ENCODE measurements at places on chromosomes 5 and 9. TPM values are rescaled to one million over a fixed set of nuclear protein-coding genes. Genes with fewer than 3 reads are reported as not detected.
A peak's percentile ranks its signal among the peaks of the same experiment; 100 is the strongest.

DNA sequence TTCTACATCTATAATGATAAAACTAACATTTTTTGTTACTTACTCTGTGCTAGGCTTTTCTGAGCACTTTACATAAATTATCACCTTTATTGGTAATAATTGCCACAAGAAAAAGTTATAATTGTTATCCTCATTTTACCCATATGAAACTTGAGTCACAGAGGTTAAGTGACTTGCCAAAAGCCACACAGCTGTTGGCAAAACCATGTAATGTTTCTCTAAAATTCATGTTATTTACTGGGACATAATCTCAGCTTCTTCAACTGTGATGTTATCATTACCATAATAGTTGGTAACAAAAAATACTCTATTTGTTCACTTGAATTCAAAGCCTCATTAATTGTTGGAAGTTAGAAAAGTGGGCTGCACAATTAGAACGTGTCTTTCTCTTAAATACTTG, 437.3 kb downstream of the BRINP1 start:
- no peaks in the 10 kb centered on the region for H3K36me3 ChIP-seq
- no peaks in the 10 kb centered on the region for H3K27me3 ChIP-seq
- H3K4me1 ChIP-seq: no peaks in the 10 kb centered on the region
- no peak for DNase-seq
- no peak overlapping the region for H3K4me3 ChIP-seq
- H3K27ac ChIP-seq: no peak overlapping the region

GRCh38 chr9:105391288-105391687, 56.5 kb upstream of the FSD1L start:
- H3K27me3 ChIP-seq: no peaks in the 10 kb centered on the region
- no peak for DNase-seq
- H3K36me3 ChIP-seq: no peaks in the 10 kb centered on the region
- no peak overlapping the region for H3K27ac ChIP-seq

DNA sequence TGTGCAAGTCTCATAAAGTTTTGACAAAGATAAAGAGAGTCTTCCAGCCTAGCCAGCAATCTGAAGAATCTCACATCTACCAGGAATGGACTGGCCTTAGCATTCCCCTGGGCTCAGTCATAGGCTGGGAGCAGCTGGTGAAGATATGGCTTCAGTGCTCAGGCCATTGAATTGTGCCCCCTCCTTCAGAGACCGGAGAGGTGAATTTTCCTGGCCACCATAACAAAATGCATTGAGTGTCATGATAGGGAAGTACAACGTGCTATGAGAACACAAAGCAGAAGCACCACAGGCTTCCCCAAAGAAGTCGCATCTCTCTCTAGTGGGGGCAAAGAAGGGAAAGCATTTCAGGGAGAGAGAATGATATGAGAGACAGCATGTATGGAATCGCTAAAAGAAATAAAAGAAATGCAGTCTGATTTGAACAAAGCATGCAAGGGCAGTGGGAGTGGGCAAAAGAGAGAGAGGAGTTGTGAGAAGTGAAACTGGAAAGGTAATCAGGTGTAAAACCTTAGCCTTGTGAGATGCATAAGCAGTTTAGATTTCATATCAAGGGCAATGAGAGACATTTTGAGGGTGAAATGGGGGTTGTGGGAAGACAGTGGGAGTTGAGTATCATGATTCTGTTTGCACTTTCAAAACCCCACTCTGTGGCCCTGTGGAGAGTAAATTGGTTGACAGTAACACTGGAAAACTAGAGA, 57.1 kb upstream of the NMUR2 start:
- no peak for DNase-seq
- H3K4me1 ChIP-seq: no peaks in the 10 kb centered on the region
- H3K4me3 ChIP-seq: no peak overlapping the region
- no peak overlapping the region for H3K27ac ChIP-seq
- H3K36me3 ChIP-seq: no peaks in the 10 kb centered on the region
- H3K27me3 ChIP-seq: no peaks in the 10 kb centered on the region

DNA sequence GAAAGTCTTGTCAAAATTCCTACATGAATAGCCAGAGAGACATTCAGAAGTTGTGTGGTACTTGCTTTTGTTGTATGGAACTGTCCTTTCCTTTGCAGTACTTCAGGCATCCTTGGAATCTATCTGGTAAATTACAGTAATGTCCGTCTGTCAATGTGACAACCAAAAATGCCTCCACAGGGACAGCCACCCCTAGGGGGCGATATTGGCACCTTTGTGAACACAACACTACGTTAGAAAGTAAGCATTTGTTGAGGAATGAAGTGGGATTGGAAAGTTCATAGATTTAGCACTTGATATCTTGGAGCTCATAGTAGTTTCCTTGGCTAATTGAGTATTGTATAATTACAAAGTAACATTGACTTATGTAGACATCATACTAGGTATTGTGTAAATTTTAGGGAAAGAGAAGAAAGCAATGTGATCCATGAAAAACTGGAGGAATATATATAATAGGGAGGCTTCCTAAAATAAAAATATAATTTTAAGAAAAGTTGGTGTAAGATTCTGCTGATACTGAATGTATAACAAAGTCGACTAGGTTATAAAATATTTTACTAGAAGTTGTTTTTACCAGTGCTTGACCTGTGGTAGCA, 32.7 kb downstream of the TMEFF1 start:
- no peaks in the 10 kb centered on the region for H3K27me3 ChIP-seq
- no peaks in the 10 kb centered on the region for H3K36me3 ChIP-seq
- no peak overlapping the region for H3K27ac ChIP-seq
- H3K4me1 ChIP-seq: no peaks in the 10 kb centered on the region
- H3K4me3 ChIP-seq: no peak overlapping the region

DNA sequence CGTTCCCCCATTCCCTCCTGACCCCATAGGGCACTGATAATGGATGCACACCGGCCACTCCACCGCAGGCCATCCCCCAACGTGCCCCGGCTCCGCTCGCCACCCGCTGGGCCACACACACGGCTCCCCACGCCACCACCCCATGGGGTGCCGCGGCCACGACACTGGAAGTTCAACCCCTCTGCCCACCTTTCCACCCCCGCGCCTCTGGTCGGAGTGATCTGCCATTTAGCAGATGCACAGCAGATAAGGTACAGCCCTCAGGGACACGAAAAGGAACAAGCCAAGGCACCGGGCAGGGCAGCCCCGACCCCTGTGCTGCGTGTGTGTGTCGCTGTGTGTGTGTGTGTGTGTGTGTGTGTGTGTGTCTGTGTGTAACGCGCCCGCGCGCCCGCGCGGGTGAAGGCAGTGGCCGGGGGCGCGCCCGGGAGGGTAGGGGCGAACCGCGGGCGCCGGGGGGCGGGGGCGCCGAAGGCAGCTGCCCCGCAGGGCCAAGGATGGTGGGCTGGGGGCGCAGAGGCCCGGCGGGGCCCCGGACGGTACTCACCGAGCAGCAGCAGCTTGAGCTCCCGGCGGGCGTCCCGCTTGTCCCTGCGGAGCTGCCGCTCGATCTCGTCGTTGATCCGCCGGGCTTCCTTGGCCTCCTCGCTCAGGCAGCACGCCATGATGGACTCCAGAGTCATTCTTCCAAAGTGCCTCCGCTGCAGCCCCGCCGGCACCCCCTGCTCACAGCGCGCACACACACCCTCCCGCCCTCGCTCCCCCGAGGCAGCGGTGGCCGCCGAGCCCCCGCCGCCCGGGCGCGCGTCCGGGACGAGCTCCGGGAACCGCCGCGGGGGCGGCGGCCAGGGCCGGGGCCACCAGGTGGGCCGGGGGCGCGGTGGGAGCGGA, 813 bp downstream of the GNAQ start:
- H3K36me3 ChIP-seq: no peaks in the 10 kb centered on the region
- H3K27ac ChIP-seq: peak overlapping the region; percentile 99
- H3K4me3 ChIP-seq: peak overlapping the region; percentile 61
- no peaks in the 10 kb centered on the region for H3K4me1 ChIP-seq
- peak; percentile 75 for DNase-seq
- H3K27me3 ChIP-seq: no peaks in the 10 kb centered on the region

DNA sequence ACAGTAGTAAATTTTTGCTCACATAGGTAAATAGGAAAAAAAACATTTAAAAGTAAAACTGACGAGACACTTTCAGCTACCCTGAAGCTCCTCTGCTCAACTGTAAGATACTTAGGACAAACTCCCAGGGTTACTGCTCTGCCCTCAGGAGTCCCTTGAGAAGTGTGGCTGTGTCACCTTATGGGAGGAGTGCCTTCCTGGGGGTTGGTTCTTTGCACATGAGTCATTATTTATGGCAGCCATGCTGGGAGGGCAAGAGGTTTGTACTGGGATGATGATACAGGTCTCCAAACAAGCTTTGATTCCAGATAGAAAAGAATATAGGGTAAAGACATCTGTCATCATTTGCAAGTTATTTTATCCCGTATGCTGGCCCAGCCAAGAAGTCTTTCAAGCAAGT, 45.9 kb downstream of the TTC1 start:
- DNase-seq: peak; percentile 77
- no peaks in the 10 kb centered on the region for H3K36me3 ChIP-seq
- no peak overlapping the region for H3K4me3 ChIP-seq
- H3K27ac ChIP-seq: no peak overlapping the region

- no peaks in the 10 kb centered on the region for H3K27me3 ChIP-seq
- no peaks in the 10 kb centered on the region for H3K4me1 ChIP-seq
- H3K27ac ChIP-seq: peak overlapping the region; percentile 23
- H3K4me3 ChIP-seq: no peak overlapping the region
These were observed 2.5 kb upstream of the CMBL start for GRCh38 chr5:10310066-10310779.

GRCh38 chr5:147791181-147791580, 8.7 kb upstream of the JAKMIP2 start:
- H3K27ac ChIP-seq: no peak overlapping the region
- no peaks in the 10 kb centered on the region for H3K27me3 ChIP-seq
- no peaks in the 10 kb centered on the region for H3K36me3 ChIP-seq
- H3K4me3 ChIP-seq: no peak overlapping the region
- no peak for DNase-seq

DNA sequence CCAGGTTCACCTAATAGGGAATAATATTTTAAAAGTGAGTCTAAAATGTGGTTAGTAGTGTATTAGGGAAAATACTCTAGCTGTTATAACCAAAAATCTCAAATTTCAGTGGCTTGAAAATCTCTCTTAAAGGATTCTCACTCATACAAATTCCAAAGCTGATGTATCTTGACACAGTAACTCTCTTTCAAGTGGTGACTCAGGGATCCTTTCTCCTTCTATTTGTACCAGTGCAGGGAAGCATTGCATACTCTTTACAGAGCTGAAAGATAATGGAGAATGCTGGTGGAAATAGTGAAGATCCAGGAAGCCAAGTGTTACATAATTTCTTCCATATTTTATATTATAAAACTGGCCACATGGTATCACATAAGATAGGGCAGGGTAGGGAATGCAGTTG, 560.2 kb upstream of the CDH9 start:
- no peaks in the 10 kb centered on the region for H3K4me1 ChIP-seq
- H3K36me3 ChIP-seq: no peaks in the 10 kb centered on the region
- DNase-seq: no peak
- no peaks in the 10 kb centered on the region for H3K27me3 ChIP-seq

DNA sequence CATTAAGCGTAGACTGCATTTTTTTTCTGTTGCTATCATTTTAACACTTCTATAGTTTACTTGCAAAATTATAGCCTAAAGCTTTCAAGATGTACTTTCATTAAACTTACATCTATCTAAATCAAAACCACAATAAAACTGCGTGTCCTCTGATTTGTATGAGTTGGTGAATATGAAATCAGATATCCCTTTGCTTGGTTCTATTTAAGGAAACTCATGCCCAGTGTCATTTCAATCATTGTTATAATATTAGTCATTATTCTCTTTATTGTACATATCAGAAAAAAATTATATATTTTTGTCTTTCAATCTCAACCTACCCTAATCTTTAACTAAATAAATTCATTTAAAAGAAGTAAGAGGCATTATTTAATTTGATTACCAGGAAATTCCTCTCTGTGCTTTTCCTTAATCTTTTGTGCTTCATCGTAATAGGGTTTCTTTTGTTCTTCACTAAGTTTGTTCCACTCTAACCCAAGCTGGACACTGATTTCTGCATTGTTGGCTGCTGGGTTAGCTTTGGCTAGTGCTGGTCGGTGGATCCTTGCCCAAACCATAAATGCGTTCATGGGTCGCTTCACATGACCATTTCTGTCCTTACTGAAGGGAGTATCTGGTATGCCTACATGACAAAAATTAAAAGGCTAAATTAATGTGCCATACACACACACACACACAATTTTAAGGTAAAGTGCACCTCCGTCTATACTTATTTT, 3.8 kb downstream of the SOX30 start:
- no peak for DNase-seq
- no peaks in the 10 kb centered on the region for H3K36me3 ChIP-seq
- no peaks in the 10 kb centered on the region for H3K4me1 ChIP-seq
- no peak overlapping the region for H3K4me3 ChIP-seq

DNA sequence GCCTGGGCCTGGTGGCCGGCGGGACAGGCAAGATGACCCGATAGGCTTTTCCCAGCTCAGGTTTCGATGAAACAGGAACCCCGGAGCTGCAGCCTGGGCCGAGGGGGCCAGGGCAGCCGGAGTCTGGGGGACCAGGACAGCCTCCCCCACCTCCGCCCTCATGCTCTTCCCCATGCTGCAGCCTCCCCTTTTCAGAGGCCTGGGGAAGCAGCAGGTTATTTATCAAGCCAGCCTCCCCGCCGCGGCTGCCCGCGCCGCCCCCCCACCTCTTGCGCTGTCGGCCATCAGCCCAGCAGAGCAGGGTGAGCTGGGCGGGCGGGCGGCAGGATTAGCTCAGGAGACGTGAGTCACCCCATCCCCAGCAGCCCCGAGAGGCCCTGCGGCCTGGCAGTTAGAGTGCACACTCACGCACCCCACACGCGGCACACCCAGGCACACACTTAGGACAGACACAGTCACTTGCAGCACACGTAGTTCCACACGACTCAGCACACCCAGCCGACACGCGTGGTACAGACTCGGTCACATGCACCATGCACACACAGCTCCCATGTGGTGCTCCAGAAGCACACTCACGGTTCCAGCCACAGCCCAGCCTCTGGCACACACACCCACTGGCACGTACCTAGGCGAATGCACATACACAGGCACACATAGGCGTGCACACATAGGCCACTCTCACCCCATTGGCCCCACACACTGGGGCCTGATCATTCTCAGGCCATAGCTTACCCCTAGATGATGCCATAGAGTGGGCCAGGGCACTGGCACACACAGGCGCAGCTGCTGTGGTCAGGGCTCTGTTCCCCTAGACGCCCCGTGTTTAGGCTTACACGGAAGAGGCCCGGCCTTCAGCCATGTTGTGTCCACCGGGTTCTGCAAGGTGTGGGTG, 13.0 kb downstream of the CXXC5 start:
- DNase-seq: peak; percentile 82
- H3K27me3 ChIP-seq: no peaks in the 10 kb centered on the region
- H3K4me1 ChIP-seq: no peaks in the 10 kb centered on the region
- no peaks in the 10 kb centered on the region for H3K36me3 ChIP-seq
- peak overlapping the region; percentile 56 for H3K27ac ChIP-seq

DNA sequence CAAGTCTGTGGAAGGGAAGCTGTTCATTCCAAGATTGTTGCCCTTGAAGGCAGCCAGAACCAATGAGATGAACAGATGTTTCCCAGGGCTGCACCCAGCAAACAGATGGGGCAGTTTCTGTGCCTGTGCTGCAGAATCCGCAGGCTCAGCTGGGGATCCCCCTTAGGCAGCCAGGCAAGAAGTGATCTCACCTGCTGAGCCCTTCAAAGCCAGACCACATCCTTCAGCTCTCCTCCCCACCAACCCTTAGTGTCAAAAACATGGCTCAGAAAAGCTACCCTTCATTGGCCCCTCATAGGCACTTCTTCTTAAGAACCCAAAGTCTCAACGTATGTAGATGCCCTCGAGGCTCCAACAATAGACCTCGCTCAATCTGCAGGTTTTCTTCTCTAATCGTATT, 626.7 kb downstream of the CCDC171 start:
- H3K27me3 ChIP-seq: no peaks in the 10 kb centered on the region
- no peaks in the 10 kb centered on the region for H3K36me3 ChIP-seq
- H3K4me1 ChIP-seq: no peaks in the 10 kb centered on the region

- no peaks in the 10 kb centered on the region for H3K27me3 ChIP-seq
- H3K36me3 ChIP-seq: no peaks in the 10 kb centered on the region
- no peak overlapping the region for H3K27ac ChIP-seq
- no peaks in the 10 kb centered on the region for H3K4me1 ChIP-seq
- no peak for DNase-seq
These were observed 99.3 kb upstream of the NIPBL start for GRCh38 chr5:36777105-36777757.

The SLC6A7 gene
- 12.3 TPM for total RNA-seq
